ENCODE measurements at places on chromosomes 1 and 21.

GRCh38 chr1:244163861-244164510 is 112.9 kb downstream of the ZBTB18 start:
- no peak for DNase-seq

DNA sequence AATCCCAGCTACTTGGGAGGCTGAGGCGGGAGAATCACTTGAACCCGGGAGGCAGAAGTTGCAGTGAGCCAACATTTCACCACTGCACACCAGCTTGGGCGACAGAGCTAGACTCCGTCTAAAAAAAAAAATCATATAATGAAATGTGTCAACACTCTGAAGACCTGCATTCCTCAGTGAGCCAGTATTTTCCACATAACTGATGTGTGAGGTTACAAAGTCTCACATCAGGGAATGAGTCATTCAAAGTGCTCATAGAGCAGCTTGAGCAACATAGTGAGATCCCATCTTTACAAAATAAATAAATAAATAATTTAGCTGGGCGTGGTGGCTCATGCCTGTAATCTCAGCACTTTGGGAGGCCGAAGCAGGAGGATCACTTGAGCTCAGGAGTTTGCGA is 65.5 kb downstream of the CASZ1 start:
- DNase-seq: no peak

- no peak for DNase-seq
These were observed 48.7 kb downstream of the SMYD2 start for GRCh38 chr1:214329470-214330220.

DNA sequence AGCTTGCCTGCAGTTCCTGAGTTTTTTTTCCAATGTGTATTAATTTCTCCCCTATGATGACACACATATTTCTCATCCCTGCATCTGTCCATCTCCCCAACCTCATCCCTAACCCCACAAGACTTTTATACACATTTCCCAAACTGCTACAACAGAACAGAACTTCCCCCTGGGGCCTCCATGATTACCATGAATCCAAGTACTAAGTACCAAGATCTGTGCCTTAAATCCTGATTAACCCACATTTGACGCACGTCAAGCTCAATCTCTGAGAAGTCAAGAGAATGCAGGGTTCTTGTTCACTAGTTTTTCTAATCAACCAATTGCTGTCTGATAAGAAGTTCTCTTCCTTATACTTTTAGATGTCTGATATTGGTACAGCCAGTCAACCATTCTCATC is 9.7 kb downstream of the HMGN1 start:
- no peak for DNase-seq

All from CD8-positive, alpha-beta T cell (primary cell).